ENCODE measurements at places on chromosomes 5 and 9.

- DNase-seq, result peak; percentile 27
Observed at GRCh38 chr9:34988218-34989002, 1.1 kb upstream of the DNAJB5 start.

GRCh38 chr9:136190237-136190601, 14.7 kb downstream of the LHX3 start:
- DNase-seq, result no peak

DNA sequence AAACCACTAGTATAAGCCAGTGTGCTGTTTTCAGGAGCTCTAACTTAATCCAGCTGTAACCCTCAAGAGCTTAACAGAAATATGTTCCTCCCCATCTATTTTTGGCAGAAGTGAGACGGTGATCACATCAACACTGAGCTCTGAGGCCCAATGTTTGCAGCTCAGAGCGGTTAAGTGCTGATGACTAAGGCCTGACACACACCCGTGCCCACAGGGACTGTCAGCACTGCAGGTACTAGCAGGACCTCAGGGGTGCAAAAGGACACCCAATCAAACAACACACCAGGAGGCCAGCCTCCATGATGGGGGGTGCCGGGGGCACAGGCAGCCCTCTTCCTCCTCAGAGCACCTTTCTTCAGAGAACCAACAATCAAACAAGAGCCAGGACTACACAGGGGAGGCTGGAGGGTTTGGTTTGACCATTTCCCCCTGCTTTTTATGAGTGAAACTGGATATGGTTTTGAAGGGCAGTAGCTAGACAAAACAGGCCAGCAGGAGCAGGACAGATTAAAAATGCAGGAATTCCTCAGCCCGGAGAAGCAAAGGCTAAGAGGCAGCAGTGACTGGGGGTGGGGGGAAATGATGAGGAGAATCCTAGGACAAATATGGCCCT, 61.3 kb downstream of the RAPGEF1 start:
- DNase-seq, result peak; percentile 75

DNA sequence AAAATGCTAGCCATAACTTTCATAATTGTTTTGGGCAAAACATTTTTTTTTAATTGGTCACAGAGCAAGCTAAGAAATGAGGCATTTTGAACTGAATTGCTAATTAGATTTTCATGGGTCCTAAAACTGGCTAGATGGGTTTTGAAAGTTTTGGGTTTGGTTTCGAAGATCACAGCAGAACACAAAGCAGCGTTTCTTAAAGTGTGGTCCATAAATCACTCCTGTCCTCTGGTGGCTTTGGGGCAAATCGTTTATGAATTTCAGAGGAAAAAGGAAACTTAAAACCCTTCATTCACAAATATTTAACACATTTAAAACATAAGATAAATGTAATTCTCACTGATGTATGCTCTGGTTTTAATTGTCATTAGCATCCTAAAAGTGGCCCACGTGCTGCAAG, 503.7 kb downstream of the SPATA31D1 start:
- DNase-seq, result no peak

- no peak for DNase-seq
Observed at GRCh38 chr5:943201-943917, 50.7 kb downstream of the TRIP13 start.

- DNase-seq, result no peak
Observed at GRCh38 chr5:6568383-6568782, 64.5 kb downstream of the NSUN2 start.

DNA sequence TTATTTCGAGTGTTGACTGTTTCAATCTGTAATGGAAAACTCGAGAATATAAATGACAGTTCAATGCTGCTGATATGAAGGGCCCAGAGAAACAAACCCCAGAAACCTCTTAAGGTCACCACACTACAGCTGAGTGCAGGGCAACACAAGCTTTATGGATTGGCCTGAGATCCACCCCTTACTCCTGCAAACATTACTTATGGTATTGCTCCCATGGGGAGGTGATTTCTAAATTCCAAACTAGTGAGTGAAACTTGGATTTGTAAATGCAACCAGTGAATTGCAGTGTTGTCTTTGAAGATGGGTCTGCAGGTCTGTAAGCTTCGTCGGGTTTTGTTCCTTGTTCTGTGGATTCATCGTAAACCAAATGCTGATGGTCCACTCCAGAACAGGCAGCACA, 85.4 kb downstream of the NTRK2 start:
- no peak for DNase-seq

GRCh38 chr9:95494022-95494415, 22.8 kb downstream of the PTCH1 start:
- DNase-seq, result no peak

GRCh38 chr9:71648453-71648852, 119.9 kb downstream of the CEMIP2 start:
- no peak for DNase-seq

- DNase-seq, result no peak
Observed at GRCh38 chr5:67679184-67679841, 482.7 kb upstream of the CD180 start.

DNA sequence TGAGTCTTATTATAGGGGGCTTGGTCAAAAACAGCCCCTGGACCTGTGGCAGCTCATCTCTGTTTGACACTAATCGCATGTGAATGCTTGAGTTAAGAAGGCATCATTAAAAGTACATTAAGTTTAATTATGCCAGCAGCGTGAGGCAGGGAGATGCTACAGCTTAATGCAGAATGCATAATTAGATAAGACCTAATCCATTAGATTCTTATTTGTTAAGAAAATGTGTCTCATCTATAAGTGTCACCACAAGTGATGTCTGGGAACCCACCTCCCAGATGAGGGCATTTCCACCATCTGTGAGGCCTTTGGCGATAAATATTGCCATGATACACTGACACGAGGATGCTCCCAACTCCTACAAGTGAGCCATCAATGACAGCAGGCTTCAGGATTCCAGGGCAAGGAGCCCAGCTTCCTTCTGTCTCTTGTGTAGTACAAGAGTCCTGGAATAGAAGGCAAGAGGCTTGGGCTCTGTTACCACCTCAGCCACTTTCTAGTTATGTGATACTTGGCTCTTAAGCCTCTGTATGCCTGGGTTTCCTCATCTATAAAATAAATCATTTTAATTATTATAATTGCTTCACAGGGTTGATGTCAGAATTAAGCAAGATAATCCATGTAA, 202.7 kb downstream of the FAM114A2 start:
- DNase-seq, result no peak

DNA sequence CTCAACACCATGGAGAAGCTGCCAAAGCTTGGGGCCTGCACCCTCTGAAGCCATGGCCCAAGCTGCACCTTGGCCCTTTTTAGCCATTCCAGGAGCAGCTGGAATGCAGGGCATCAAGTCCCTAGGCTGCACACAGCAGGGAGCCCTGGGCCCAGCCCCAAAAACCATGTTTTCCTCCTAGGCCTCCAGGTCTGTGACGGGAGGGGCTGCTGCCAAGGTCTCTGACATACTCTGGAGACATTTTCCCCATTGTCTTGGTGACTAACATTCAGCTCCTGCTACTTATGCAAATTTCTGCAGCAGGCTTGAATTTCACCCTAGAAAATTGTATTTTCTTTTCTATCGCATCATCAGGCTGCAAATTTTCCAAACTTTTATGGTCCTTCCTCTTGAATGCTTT, 64.6 kb downstream of the ELOVL7 start:
- DNase-seq, result no peak

- DNase-seq, result no peak
Observed at GRCh38 chr5:105726093-105726492, 1944.6 kb downstream of the EFNA5 start.

GRCh38 chr9:98038958-98039357, 17.6 kb upstream of the NANS start:
- no peak for DNase-seq

DNA sequence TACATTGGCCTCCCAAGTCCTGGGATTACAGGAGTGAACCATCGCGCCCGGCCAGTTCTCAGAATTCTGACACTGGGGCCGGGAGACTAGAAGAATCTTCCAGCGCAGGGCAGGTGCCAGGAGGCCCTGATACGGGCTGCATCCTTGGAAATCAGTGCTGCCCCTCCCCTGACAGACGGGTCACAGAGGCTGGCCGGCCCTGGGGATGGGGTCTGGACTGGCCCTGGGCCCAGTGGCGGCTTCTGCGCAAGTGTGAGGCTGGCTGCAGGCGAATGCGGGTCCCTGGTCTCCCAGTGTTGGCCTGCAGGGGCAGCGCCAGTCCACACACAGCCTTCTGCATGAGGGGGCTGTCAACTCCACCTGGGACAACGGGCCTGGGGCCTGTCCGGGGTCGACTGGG, 831 bp upstream of the TBC1D9B start:
- DNase-seq, result no peak

GRCh38 chr5:62680121-62680520, 101.5 kb downstream of the LRRC70 start:
- no peak for DNase-seq

- DNase-seq, result no peak
Observed at GRCh38 chr9:34179213-34180136, 632 bp downstream of the UBAP1 start.

DNA sequence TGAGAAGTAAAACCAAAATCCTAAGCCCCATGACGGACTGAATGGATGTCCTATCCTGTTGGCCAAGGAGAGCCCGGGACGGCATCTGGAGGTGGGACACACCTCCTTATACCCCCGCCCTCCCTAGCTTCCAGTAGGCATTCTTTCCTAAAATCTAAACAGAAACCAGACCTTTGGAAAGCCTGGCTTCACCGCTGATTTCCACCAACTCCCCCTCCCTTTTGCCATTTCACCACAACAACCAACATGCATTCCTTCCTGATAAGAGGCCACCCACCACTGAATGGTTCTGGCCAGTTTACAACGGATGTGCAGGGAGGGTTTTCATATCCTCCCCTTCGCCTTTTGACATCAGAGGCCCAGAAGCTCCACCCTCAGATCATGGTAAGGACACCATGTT, 9.2 kb upstream of the RARS1 start:
- no peak for DNase-seq

- DNase-seq, result no peak
Observed at GRCh38 chr5:30104872-30105596, 1088.5 kb upstream of the CDH6 start.

- no peak for DNase-seq
Observed at GRCh38 chr5:151225475-151225874, 1.6 kb upstream of the CCDC69 start.

DNA sequence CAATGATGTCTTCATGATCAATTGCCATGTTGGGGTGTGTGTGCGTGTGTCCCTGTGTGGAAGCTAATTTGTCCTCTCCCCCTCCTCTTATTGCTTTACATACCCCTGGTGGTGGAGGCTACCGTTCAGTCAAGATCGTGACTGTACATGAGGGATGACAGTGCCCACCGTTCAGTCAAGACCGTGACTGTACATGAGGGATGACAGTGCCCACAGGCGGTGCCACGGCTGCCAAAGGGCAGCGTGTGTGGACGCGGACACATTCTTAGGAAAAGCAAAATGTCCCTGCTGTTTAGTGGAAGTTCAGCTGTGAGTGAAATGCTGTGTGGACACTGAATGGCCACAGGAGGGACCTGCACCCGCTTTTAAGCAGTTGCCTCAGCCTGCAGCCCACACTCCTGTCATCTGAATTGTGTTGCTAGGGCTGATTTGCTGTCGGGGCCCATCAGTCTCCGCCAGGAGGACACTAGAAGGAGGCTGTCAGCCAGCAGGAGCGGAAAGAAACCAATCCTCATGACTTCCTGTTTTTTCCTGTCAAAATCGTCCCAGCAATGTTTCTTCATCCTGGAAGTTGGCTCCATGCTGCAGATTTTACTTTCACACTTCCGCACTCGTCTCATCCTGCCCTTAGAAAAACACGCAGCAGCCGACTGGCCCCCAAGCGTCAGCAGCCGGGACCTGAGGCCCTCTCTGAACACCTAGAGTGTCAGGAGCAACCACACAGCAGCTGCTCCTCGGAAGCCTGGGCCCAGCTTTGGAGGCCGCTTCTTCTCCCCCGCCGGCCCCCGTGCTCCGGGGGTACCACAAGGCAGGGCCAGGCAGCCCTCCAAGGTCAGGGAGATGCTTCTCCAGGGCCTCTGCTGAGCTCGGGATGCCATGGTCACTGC, 9.1 kb downstream of the OR2V1 start:
- no peak for DNase-seq

DNA sequence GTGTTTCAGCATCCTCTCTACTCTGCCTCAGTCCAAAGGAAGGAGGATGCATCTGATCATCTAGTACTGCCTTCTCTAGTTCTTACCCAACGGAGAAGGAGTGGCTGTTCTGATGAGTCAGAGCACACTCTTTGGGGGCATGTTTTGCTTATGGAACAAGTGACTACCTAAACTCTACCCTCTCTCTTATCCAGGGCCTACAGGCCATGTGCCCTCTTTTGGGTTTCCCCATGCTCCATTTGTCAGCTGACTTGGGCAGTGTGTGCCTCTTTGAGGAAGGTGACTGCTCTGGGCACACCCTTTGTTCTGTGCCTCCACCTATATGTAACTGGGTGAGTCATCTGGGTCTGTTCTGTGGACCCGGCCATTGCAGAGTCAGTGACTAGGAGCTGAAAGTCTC, 89.6 kb upstream of the BNC2 start:
- no peak for DNase-seq

- no peak for DNase-seq
Observed at GRCh38 chr5:147658293-147658932, 124.1 kb downstream of the JAKMIP2 start.

- no peak for DNase-seq
Observed at GRCh38 chr9:30120666-30121065, 2263.8 kb upstream of the ACO1 start.

DNA sequence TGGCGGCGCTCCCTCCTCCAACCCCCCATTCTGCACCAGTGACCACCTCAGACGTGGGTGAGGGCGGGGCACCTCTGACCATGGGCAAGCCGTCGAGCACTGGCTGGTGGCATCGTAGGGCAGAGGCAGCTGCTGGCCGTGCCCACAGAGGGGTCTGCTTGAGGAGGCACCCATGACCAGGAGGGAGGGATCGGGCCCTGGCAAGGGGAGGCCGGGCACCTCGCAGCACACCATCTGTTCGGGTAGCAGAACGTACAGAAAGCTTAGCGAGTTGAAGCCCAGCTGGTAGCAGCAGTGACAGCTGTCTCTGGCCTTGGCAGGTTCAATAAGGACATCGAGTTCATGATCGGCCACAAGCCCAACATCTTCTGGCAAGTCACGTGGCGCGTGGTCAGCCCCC, 4.3 kb upstream of the SLC6A18 start:
- DNase-seq, result no peak

- no peak for DNase-seq
Observed at GRCh38 chr9:84785792-84786547, 116.4 kb downstream of the NTRK2 start.

DNA sequence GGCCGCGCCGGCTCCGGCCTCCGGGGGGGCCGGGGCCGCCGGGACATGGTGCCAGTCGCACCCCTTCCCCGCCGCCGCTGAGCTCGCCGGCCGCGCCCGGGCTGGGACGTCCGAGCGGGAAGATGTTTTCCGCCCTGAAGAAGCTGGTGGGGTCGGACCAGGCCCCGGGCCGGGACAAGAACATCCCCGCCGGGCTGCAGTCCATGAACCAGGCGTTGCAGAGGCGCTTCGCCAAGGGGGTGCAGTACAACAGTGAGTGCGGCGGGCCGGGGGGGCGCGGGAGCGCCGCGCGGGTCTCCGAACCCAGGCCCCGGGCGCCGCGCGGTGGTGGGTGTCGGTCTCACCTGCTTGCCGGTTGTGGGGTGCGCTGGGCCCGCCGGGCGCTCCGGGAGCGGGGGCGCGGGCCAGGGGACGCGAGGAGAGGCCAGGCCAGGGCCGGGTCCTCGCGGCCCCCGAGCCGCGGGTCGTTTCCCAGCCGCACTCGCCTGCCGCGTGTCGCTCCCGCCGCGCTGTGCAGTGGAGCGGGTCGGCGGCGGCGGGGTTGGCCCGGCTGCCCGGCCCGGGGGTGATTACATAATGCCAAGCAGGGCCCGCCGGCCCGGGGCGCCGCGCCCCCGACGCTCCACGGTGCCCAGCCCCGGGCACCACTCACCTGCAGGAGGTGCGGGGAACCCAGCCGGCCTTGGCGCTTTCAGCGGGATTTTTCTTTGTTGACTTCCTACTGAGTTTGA, 492 bp downstream of the RABL6 start:
- peak; percentile 58 for DNase-seq

All from CD4-positive, alpha-beta T cell (primary cell).